Epithelial cell of proximal tubule (primary cell): ENCODE measurements at places on chromosomes 6 and 20. TPM values are rescaled to one million over a fixed set of nuclear protein-coding genes. Genes with fewer than 3 reads are reported as not detected.

- DNase-seq, result no peak
Measured at GRCh38 chr6:141486942-141487341, 645.8 kb upstream of the GJE1 start.

GRCh38 chr20:33552519-33552918 is 62.6 kb downstream of the CBFA2T2 start:
- DNase-seq, result no peak

- DNase-seq, result no peak
Measured at GRCh38 chr6:45419571-45420082, 41.9 kb upstream of the SUPT3H start.

The TRIM10 gene
- total RNA-seq, result not detected in 2 replicates

DNA sequence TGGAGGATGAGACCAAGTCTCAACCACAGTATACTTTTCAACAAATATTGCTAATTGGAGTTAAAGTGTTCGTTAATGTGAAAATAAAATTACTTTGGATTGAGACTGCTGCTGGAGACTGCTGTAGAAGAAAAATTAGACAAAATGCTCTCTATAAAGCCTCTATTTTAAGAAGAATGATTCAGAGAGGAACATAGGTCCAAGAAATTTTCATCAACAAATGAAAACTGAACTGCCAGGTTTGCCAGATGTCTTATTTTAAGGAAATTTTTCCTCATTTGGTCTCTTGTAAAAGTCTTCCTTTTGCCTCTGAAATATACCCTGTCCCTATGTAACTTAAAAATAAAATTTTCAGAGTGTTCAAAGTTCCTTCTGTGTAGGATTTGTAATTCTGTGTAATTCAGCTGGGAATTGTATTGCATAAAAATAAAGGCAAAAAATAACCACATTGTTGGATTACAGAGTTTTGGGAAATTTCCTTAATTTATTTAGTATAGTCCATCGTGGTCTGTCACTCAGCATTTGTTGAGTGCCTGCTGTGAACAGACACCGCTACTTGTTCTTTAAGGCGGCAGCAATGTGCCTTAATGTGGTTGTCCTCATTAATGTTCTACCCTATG is 27.4 kb downstream of the ANKS1A start:
- no peak for DNase-seq

The HMGCLL1 gene
- 0.06 and 1.4 TPM in 2 replicates for total RNA-seq
